ENCODE measurements at places on chromosomes 12 and 14.

DNA sequence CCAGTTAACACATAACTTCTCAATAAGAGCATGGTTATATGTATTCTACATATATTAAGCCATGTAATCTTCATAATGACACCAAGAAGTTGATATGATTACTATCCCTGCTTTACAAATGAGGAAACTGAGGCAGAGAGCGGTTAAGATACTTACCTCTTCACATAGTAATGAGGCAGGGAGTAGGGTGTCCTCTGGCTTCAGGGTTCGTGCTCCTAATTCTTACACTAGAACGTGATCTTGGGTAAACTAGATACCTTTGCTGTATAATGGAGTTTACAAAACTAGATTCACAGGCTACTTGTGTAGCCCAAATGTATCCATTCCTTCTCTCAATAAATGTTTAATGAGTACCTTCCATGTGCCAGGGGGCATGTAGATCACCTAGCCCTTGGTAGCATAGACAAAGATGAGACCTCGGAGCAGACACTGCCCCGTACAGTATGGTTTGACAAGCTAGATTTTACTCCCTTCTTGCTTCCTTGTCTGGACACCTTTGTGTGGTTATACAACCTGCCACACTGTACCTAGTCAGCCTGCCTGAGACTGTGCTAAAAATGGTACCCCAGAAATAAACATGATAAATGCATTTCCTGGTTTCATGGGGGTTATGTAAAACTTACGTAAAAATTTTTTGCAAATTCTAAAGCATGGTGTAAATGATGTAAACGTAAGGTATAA is 991.8 kb downstream of the VRK1 start:
- no peaks in the 10 kb centered on the region for H3K36me3 ChIP-seq
- H3K4me1 ChIP-seq, result no peaks in the 10 kb centered on the region
- H3K4me3 ChIP-seq, result no peak overlapping the region
- H3K27ac ChIP-seq, result no peak overlapping the region
- no peaks in the 10 kb centered on the region for H3K27me3 ChIP-seq

DNA sequence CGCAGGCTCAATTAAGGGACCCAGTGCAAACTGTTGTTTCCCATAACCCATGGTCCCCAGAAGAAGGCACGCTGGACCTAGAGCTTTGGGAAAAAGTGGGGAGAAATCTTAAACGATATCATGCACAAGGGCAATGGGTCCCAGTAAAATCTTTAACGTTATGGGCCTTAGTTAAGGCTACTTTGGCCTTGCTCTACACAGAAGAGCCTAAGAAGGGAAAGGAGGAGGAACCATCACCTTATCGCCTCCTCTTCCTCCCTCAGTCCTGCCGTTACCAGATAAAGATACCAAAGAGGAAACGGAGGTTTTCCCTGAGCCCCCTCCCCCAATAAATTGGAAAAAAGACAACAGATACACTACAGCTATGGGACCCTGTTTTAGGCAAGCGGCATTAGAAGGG is 116.9 kb downstream of the PPHLN1 start:
- no peak for DNase-seq
- no peaks in the 10 kb centered on the region for H3K27me3 ChIP-seq
- peaks cover 52% of the 10 kb centered on the region for H3K36me3 ChIP-seq
- no peaks in the 10 kb centered on the region for H3K4me1 ChIP-seq
- no peak overlapping the region for H3K4me3 ChIP-seq

DNA sequence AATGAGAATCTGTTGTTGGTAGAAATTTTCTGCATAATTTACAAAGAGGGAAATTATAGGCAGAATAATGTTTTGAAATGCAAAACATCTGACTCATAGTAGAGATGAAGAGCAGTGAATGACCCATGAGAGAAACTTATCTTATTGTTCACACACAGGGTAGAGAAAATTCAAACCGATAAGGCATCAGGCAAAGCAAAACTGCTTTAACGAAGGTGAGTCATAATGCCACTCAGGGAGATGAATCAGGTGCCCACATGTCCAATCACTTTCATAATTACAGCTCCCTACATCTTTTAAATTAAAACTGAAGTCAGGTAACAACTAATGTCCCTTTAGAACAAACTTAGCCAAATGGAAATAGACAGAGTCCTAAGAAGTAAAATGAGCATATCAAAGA is 265.6 kb upstream of the GARIN6 start:
- no peaks in the 10 kb centered on the region for H3K36me3 ChIP-seq
- H3K27ac ChIP-seq, result no peak overlapping the region
- H3K4me1 ChIP-seq, result no peaks in the 10 kb centered on the region
- no peak overlapping the region for H3K4me3 ChIP-seq
- DNase-seq, result no peak
- no peaks in the 10 kb centered on the region for H3K27me3 ChIP-seq

DNA sequence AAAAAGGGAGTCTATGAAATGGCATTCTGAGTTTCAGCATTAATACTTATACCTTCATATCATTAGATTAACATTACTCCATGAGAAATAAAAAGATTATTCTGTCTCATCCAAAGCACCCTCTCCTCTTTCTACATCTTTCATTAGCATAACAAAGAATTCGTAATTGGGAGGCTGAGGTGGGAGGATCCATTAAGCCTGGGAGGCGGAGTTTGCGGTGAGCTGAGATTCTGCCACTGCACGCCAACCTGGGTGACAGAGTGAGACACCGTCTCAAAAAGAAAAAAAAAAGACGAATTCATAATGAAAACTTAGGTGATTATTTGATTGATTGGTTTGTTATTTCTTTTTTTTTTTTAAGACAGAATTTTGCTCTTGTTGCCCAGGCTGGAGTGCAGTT is 1.8 kb upstream of the CDK17 start:
- DNase-seq, result peak; percentile 9
- H3K4me1 ChIP-seq, result peaks cover 9% of the 10 kb centered on the region
- no peak overlapping the region for H3K27ac ChIP-seq
- no peaks in the 10 kb centered on the region for H3K27me3 ChIP-seq
- no peaks in the 10 kb centered on the region for H3K36me3 ChIP-seq

GRCh38 chr12:22529281-22530060 is 14.9 kb downstream of the C2CD5 start:
- H3K36me3 ChIP-seq, result peaks cover 38% of the 10 kb centered on the region
- no peak overlapping the region for H3K27ac ChIP-seq
- H3K27me3 ChIP-seq, result no peaks in the 10 kb centered on the region

DNA sequence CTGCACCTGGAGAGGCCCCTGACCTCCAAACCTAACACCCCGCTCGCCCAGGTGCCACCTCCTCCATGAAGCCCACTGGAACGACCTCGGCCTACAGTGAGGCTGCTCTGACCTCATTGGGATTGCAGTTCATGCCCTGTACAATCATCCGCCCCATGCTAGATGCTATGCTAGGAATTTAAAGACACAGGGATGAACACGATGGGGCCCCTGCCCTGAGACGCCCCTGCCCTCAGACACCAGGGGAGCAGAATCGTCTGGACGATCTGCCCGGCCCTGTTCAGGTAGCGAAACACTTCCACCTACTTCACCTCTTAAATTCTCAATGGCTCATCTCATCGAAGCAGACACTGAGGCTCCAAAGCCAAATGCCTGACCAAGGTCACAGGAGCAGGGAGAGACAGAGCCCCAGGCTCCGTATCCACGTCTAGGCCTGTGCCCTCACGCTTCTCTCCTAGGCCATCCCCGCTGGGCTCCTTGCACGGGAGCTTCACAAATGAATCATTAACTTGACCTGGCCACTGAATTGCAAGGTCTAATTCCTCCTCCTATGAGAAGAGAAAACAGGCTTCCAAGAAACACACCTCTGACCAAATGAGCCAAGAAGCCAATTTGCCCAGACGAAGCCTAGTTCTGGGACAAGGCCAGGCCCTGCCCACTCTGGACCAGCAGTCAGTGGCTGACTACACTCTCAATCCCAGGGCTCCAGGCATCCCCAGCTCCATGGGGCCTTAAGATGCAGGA is 35.2 kb downstream of the SCARB1 start:
- H3K27me3 ChIP-seq, result no peaks in the 10 kb centered on the region
- no peak overlapping the region for H3K27ac ChIP-seq
- no peak overlapping the region for H3K4me3 ChIP-seq

All from SJCRH30 (cell line).